Spleen (tissue), 13 donors: ENCODE measurements at places on chromosomes 6 and 20.

- no peak for DNase-seq
Measured at GRCh38 chr6:69774740-69775584, 21.8 kb downstream of the LMBRD1 start.

- DNase-seq = no peak
Measured at GRCh38 chr6:2718334-2719092, 32.2 kb downstream of the MYLK4 start.

- DNase-seq = no peak
Measured at GRCh38 chr20:53934421-53935343, 135.7 kb downstream of the BCAS1 start.

- no peak for DNase-seq
Measured at GRCh38 chr6:85975957-85976356, 333.3 kb upstream of the SYNCRIP start.

DNA sequence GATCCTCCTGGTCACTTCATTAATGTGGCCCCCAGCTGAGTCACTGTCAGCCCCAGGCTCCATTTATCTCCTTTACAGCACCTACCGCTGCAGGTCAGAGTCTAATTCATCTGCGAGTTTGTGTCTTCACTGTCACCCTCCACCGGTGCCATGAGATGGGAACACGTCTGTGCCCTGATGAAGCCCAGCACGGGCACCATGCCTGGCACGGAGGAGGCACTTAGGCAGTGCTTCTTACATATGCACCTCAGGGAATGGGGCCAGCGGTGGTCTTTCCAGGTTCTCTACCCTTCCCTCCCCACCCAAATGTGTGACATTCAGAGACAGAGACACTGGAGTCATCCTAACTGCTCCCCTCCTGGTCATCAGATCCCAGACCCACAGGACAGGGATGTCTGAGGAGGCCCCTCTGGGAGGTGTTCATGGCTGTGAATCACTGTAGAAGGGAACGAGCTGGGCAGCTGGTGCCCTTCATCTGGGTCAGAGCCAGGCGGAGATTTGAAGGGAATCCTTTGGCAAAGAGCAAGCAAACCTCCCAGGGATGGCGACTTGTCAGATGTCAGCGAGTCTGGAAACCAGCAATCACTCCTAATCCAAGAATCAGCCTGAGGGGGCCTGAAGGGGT, 364.6 kb downstream of the PREX1 start:
- DNase-seq = peak; percentile 31

- DNase-seq = no peak
Measured at GRCh38 chr6:30465595-30466306, 23.6 kb upstream of the HLA-E start.

GRCh38 chr6:5706124-5707033, 300.3 kb downstream of the NRN1 start:
- no peak for DNase-seq

- no peak for DNase-seq
Measured at GRCh38 chr6:37625591-37626374, 71.9 kb downstream of the MDGA1 start.

DNA sequence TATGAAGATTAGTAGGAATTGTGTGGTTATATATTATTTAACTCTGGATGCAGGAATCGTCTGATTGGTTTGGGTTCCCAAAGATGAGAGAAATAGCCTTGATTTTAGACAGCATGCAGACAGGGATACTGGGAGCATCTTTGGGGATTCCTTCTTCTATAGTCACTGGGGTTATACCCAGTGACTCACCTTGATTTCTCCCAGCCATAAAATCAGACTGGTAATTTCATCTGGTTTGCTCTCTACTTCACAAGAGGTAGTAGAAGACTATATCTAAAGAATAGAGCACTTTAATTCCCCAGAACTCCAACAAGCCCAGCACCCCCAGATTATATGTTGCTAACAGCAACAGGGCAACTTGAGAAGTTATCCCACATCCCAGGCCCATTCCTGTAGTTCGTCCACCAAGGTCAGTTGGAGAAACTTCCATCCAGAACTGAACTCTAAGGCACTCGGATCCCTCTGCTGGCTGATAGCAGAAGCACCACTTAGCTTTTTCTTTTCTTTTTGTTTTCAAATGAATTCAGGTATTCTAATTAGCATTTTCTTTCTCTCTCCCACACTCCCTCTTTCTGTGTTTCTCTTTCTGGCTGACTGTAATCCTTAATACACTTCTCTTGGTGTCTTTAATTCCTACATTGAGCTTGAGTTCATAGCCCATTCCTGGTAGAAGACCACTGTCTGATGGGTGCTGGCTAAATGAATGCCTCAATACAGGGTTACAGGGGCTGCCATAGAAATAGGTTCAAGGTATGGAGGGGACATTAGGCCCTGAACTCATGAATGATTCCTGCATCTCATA, 20.4 kb upstream of the EFHC1 start:
- no peak for DNase-seq

GRCh38 chr6:36478051-36478526, 35.3 kb downstream of the KCTD20 start:
- DNase-seq = no peak

- no peak for DNase-seq
Measured at GRCh38 chr6:29955783-29956182, 13.5 kb downstream of the HLA-A start.

DNA sequence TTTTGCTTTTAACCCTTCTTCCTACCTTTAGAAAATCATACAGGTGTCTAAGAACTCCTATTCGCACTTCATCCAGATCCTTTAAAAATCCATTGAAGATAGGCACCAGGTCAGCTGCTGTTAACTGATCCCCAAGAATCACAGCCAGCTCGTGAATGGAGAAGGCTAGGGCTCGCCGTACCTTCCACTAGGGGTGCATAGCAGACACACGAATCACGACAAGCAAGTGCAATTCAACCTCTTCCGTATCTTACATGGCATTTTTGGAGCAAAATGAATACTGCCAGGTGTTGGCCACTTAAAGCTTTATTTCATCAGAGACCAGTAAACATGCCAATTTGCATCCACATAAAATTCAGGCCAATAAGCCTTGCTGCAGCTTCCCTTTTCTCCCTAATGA, 10.8 kb upstream of the ANKRD60 start:
- DNase-seq = no peak

- DNase-seq = no peak
Measured at GRCh38 chr6:119337252-119337651, 12.3 kb downstream of the MAN1A1 start.

GRCh38 chr6:36725581-36725980, 28.0 kb downstream of the RAB44 start:
- DNase-seq = peak; percentile 50

GRCh38 chr6:139625998-139626975, 251.8 kb upstream of the CITED2 start:
- no peak for DNase-seq

GRCh38 chr6:36232172-36232571, 35.6 kb downstream of the BRPF3 start:
- DNase-seq = no peak

DNA sequence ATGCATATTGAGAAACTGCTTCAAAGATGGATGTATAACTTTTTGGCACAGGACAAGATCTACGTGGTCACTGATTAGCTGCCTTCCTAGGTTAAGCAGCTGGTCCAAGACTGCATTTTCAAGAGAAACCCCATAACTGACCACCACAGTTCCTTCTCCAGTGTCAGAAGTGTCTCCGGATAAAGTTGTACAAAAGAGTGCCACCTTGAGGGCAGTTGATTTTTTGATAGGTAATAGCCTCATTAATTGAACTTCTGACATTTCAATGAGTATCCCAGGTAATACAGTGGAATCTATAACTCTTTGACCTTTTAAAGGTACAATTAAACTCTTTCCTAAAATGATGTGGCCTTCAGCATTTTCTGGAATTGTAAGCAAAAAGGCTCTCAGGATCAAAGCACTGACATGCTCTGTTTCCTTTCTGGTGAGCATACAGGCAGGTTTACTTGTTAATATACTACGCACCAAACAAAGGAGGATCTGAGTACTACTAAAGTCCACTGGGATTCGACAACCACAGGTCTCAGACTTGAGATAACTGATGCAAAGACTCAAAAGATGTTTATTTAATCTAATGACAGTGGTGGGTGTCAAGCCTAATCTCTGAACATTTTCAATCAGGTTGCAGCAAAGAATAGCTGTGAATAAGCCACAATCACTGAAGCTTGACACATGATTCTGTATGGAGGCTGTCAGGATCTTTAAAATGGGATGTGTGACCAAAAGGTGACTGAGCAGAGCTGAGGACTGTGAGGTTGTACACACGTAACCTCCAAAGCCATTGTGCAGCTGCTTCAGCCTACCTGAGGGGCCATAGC, 21.2 kb downstream of the MKKS start:
- DNase-seq = no peak

DNA sequence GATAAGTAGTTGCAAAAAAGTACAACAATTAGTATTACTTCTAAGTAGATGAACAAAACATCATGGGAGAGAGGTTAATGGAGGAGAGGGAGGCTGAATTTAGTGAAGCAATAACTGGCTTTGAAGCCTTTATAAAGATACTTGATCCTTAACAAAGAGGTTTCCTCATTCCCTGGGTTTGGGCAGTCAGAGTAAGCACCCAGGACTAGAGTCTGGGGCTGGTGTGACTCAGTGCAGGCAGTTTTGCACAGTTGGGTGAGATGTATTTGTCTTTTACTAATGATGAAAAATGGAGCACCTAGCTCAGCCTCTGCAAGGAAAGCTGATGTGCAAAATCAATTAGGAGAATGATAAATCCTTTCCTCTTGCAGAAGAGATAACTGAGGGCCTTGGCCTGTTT, 11.8 kb upstream of the OPN5 start:
- DNase-seq = no peak

- no peak for DNase-seq
Measured at GRCh38 chr6:131828080-131828479, 20.3 kb downstream of the ENPP1 start.

DNA sequence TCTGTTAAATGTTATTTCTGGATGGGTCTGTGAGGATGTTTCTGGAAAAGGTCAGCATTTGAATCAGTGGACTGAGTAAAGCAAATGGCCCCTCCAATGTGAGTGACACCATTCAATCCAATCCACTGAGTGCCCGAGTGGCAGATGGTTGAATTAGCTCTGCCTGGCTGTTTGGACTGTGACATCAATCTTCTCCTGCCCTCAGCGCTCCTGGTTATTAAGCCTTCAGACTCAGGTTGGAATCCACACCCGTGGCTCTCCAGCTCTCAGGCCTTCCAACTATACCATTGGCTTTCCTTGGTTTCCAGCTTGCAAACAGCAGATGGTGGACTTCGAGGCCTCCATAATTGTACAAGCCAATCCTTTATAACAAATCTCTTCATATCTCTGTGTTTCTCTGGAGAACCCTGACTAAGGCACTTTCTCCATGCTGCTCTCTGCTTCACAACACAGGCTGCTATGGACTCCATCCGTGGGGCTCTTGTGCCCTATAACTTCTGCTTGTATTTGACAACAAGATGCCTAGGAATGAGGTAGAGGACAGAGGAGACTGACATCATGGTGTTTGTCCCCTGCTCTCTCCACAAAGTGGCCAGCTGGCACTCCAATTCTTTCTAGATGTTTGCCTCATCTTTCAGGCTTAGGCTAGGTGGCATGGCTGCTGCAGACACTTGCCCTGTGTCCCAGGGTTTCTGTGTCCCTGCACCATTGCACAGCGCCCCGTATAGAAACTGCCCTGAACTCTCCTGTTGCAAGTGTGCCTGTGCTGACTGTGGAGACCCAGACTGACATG, 4.8 kb upstream of the CSTL1 start:
- peak; percentile 50 for DNase-seq
